PC-3 (cell line): ENCODE measurements at places on chromosomes 7 and 10.

DNA sequence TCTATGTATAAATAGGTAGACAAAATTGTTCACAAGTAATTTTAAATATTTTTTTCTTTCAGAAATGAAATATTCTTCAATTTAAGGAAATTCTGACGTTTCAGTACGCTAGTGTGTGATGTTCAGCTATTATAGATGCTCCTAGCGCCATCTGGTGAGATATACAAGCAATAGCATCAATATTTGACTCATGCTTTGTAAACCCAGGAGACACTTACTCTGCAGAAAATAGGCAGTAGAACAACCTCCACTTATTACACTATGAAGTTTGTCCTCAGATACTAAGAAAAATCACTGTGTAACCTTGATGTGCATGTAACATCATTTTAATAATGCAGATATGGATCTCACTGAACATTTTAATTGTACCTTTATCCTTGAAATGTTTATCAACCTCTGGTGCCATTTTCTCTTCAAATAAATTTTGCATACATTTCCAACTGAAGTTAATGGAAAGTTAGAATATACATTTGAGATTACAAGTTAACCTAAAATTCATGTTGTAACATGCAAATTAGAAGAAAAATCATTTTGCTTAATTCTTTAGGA lies 151.5 kb upstream of the FAM3C start:
- no peaks in the 10 kb centered on the region for H3K27me3 ChIP-seq

- no peaks in the 10 kb centered on the region for H3K36me3 ChIP-seq
- no peaks in the 10 kb centered on the region for H3K27me3 ChIP-seq
- peak; percentile 34 for DNase-seq
- H3K27ac ChIP-seq = no peak overlapping the region
- H3K4me3 ChIP-seq = no peak overlapping the region
- H3K4me1 ChIP-seq = peaks cover 6% of the 10 kb centered on the region; the same call in 1 of the 2 replicates
These were observed 295.5 kb downstream of the MDFIC start for GRCh38 chr7:115217373-115217772.

DNA sequence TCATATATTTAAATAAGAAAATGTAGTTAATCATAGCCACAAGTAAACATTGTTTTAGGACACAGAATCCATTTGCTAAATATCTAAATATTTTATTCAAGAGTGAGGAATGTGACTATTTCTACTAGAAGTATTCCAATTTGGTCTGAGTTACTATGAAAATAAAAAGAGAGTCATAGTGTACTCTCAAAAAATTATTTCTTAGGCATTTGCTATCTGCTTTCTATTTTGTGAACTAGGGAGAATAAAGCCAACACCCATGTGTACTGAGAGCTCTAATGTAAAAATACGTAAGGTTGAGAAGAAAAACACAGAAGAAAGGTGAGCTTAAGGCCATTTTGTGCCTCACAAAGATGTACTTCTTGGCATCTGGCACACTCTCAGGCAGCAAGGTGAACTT lies 38.3 kb downstream of the PRTFDC1 start:
- H3K4me1 ChIP-seq = peaks cover 24% of the 10 kb centered on the region
- no peaks in the 10 kb centered on the region for H3K27me3 ChIP-seq
- no peak for DNase-seq
- no peaks in the 10 kb centered on the region for H3K36me3 ChIP-seq

- peak overlapping the region; percentile 96 for H3K27ac ChIP-seq
- H3K4me1 ChIP-seq = peaks cover 42% of the 10 kb centered on the region
- H3K4me3 ChIP-seq = no peak overlapping the region
- no peaks in the 10 kb centered on the region for H3K36me3 ChIP-seq
These were observed 87.0 kb downstream of the TBXAS1 start for GRCh38 chr7:139915864-139916716.

- H3K36me3 ChIP-seq = no peaks in the 10 kb centered on the region
- no peak for DNase-seq
- H3K27ac ChIP-seq = no peak overlapping the region
- no peaks in the 10 kb centered on the region for H3K27me3 ChIP-seq
These were observed 89.3 kb downstream of the NPSR1 start for GRCh38 chr7:34747176-34747781.

- no peak for DNase-seq
- H3K27ac ChIP-seq = no peak overlapping the region
- no peaks in the 10 kb centered on the region for H3K4me1 ChIP-seq
- no peaks in the 10 kb centered on the region for H3K27me3 ChIP-seq
- no peak overlapping the region for H3K4me3 ChIP-seq
- H3K36me3 ChIP-seq = no peaks in the 10 kb centered on the region
These were observed 297.7 kb upstream of the LRGUK start for GRCh38 chr7:133829336-133829897.

DNA sequence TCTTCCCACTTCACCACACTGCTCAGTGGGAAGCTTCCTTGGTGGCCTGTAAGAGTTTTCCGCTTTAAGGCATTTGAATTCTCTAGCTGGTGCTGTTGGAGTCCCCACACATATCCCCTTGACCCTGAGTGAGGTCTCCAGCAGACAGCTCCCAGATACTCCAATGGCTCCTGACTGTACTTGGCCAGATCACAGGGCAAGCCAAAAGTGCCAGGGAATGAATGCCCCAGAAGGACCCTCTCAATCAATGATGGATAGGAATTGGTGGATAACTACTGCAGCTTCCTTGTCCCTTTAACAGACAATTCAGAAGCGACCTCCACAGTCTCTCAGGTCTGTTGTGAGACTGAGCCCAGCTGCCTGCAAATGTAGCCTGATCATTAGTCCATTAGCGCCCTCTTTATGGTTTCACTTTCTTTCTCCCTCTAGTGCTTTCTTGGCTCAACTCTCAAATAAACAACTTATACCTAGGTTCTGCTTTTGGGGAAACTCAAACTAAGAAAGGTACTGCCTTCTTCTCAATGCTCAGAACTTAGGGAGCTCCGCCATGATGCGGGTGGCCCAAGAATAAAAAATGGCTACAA lies 283.0 kb downstream of the TCF7L2 start:
- no peak overlapping the region for H3K27ac ChIP-seq
- H3K4me1 ChIP-seq = no peaks in the 10 kb centered on the region

GRCh38 chr7:141700296-141700847 lies 1.6 kb downstream of the DENND11 start:
- no peaks in the 10 kb centered on the region for H3K27me3 ChIP-seq
- H3K27ac ChIP-seq = no peak overlapping the region
- peaks cover 70% of the 10 kb centered on the region for H3K4me1 ChIP-seq
- H3K36me3 ChIP-seq = no peaks in the 10 kb centered on the region

- H3K27me3 ChIP-seq = no peaks in the 10 kb centered on the region
- H3K4me3 ChIP-seq = peak overlapping the region; percentile 75
- peaks cover 37% of the 10 kb centered on the region for H3K4me1 ChIP-seq
- peak overlapping the region; percentile 75; the same call in 1 of the 2 replicates for H3K27ac ChIP-seq
- peaks cover 14% of the 10 kb centered on the region; the same call in 1 of the 2 replicates for H3K36me3 ChIP-seq
- no peak for DNase-seq
These were observed 1.3 kb upstream of the ERCC6 start for GRCh38 chr10:49540056-49540797.

DNA sequence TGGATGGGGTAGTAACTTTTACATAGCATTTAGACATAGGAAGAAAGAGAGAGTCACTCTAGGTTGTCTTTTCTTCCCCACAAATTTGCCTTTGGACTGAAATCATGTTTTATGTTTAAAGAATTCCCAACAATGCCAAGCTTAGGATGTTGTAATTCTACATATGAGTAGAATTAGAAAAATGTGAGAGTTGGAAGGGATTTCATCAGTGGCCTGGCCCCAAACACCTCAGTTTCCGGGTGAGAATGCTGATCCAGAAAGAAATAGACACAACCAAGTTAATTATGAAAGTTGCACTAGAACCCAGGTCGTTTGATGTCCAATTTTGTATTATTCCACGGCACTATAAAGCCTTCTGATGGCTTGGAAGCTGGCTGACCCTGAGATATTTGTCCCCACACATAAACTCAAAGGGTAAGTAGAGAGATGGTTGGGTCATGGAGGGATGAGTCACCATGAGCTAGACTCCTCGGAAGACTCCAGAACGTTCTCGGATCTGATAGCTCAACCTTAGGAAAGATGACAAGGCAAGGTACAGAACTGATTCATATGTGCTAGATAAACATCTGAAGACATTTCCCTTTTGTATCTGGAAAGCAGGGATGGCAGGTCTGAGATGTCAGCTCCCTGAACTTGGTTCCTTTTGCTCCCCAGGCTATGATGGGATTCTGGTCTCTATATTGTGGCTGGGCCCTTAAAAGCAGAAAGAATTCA lies 48.8 kb upstream of the SLC35B4 start:
- peak; percentile 86 for DNase-seq
- peaks cover 61% of the 10 kb centered on the region for H3K4me1 ChIP-seq
- H3K36me3 ChIP-seq = no peaks in the 10 kb centered on the region
- no peaks in the 10 kb centered on the region for H3K27me3 ChIP-seq
- H3K27ac ChIP-seq = peak overlapping the region; percentile 100

- H3K4me3 ChIP-seq = no peak overlapping the region
- peaks cover 9% of the 10 kb centered on the region for H3K4me1 ChIP-seq
- DNase-seq = peak; percentile 51
- H3K36me3 ChIP-seq = no peaks in the 10 kb centered on the region
These were observed 104.7 kb downstream of the NPSR1 start for GRCh38 chr7:34762764-34763163.

DNA sequence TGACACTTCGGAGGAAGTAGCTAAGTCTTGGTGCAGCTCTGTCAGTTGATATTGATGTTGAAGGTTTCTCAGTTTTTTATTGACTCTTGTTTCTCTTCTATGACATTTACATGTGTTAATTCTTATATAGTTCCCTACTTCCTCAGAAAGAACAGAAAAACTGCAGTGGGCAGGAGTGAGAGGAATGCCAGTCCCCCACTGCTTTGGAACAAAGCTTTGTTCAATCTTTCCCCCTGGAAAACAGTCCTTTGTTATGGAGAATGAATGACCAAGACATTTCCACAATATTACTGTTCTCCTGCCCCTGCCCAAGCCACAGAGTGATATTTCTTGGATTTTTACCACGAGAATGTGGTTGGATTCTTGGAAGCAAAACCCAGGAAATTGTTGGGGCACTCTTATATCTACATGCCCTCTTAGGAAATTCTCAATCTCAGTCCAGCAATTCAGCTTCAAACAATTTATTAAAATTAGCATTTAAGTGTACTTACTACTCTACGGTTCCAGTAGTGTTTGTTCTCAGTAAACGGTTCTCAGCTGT lies 258.0 kb upstream of the KCND2 start:
- H3K27me3 ChIP-seq = no peaks in the 10 kb centered on the region
- H3K4me1 ChIP-seq = no peaks in the 10 kb centered on the region
- DNase-seq = no peak
- H3K4me3 ChIP-seq = no peak overlapping the region

DNA sequence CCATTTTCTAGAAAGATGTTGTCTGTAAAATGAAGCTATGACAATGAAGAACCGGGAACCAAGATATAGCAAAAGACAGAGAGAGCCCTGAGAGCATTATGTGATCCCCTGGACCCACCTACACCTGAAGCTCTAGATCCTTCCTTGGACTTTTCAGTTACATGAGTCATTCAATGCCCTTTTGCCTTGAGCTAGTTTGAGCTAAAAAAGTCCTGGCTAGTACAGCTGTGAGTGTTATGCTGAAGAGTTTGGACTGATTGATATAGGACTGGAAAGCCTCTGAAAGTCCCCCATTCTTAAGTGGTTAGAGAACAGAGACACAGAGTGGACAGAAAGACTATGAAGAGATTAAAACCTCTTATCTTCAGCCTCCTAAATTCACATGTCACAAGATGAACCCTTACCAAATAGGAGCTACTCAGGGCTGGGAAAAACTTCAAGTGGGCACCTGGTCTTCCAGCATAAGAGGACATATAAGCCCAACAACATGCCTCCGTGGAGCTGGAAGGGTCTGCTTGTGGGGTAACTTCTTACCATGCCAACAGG lies 386.8 kb upstream of the NFE2L3 start:
- no peak overlapping the region for H3K4me3 ChIP-seq
- H3K4me1 ChIP-seq = no peaks in the 10 kb centered on the region
- H3K27ac ChIP-seq = no peak overlapping the region
- peaks cover 37% of the 10 kb centered on the region for H3K27me3 ChIP-seq
- H3K36me3 ChIP-seq = no peaks in the 10 kb centered on the region

DNA sequence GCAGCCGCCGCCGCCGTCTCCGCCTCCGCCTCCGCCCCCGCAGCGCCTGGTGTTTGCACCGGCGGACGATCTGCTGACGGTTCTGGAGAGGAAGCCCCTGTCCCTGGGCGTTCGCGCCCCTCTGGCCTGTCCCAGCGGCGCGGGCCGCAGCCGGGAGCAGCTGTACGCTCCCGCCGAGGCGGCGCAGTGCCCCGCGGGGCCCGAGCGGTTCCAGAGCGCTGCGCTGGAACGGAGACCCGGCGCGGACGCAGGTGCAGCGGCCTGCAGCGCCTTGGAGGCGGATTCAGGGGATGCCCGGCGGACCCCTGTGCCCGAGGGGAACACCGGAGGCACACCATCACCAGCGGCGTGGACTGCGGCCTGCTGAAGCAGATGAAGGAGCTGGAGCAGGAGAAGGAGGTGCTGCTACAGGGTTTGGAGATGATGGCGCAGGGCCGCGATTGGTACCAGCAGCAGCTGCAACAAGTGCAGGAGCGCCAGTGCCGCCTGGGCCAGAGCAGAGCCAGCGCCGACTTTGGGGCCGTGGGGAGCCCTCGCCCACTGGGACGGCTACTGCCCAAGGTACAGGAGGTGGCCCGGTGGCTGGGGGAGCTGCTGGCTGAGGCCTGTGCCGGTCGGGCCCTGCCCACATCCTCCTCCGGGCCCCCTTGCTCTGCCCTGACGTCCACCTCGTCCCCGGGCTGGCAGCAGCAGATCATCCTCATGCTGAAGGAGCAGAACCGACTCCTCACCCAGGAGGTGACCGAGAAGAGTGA lies 24.8 kb upstream of the ZNF735 start:
- no peaks in the 10 kb centered on the region for H3K27me3 ChIP-seq
- H3K36me3 ChIP-seq = no peaks in the 10 kb centered on the region
- no peaks in the 10 kb centered on the region for H3K4me1 ChIP-seq
- no peak overlapping the region for H3K4me3 ChIP-seq
- no peak overlapping the region for H3K27ac ChIP-seq

DNA sequence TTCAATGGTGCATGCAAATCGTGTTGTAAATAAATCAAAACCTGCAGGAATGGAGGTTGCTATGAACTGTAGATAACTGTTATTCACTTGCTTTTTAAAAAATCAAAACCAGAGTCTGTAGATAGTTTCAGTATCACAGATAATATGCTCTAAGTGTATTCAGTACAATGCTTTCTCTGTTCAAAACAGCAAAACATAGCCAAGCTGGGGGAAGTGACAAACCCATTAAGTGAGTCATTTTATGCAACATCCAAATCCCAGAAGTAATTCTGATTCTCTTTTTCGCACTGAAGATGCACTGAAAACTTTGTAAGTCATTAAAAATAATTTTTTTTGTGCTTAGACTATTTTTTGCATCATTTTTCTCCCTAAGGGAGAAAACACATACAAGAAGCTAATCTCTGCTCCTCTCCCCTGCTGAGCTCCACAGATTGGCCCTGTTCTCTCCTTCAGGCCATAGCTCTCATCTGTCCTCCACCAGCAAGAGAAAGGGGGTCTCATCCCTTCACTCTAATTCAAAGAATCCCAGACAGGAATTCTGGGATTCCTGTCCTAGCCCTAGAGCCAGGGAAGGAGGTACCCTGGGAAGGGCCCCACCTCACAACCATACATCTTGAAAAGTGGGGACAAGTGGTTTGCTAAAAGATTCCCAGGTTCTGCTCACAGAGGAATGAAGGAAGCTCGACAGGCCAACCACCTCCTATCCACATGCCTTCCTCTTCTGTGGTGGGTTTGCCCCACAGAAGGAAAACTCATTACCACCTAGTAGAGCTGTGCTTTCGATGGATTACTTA lies 4.9 kb downstream of the PRTFDC1 start:
- no peaks in the 10 kb centered on the region for H3K27me3 ChIP-seq
- H3K4me3 ChIP-seq = no peak overlapping the region
- H3K27ac ChIP-seq = peak overlapping the region; percentile 83
- peaks cover 42% of the 10 kb centered on the region for H3K4me1 ChIP-seq
- H3K36me3 ChIP-seq = no peaks in the 10 kb centered on the region
- peak; percentile 67 for DNase-seq

GRCh38 chr10:113463777-113464176 lies 89.1 kb upstream of the HABP2 start:
- H3K4me1 ChIP-seq = no peaks in the 10 kb centered on the region
- H3K4me3 ChIP-seq = no peak overlapping the region
- H3K27me3 ChIP-seq = no peaks in the 10 kb centered on the region; the same call in 1 of the 2 replicates
- no peak overlapping the region for H3K27ac ChIP-seq
